Femur (tissue), 1 donor: ENCODE measurements at places on chromosomes 13 and 19.

- no peak for DNase-seq
Observed at GRCh38 chr13:70380809-70381208, 272.6 kb upstream of the KLHL1 start.

GRCh38 chr13:109737046-109737573, 49.3 kb downstream of the IRS2 start:
- no peak for DNase-seq

GRCh38 chr13:43483930-43484329, 302.8 kb downstream of the ENOX1 start:
- DNase-seq: no peak

DNA sequence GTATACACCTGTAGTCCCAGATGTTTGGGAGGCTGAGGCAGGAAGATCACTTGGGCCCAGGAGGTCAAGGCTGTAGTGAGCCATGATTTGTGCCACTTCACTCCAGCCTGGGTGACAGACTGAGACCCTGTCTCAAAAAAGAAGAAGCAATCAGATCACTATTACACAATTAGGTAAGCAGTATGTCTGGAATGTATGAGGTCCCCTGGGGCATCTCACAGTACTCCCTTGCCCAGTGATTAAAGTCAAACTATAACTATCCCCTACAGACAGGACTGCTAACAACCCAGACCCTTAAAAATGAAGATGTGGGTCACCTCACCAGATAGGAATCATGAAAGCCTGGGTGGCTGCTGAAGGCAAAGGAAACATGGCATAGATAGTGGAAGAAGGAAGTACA, 9.4 kb upstream of the PAN3 start:
- no peak for DNase-seq

GRCh38 chr19:49691243-49692146, 579 bp downstream of the CPT1C start:
- DNase-seq: peak; percentile 81

GRCh38 chr13:44111701-44112100, 232.0 kb downstream of the LACC1 start:
- DNase-seq: no peak

DNA sequence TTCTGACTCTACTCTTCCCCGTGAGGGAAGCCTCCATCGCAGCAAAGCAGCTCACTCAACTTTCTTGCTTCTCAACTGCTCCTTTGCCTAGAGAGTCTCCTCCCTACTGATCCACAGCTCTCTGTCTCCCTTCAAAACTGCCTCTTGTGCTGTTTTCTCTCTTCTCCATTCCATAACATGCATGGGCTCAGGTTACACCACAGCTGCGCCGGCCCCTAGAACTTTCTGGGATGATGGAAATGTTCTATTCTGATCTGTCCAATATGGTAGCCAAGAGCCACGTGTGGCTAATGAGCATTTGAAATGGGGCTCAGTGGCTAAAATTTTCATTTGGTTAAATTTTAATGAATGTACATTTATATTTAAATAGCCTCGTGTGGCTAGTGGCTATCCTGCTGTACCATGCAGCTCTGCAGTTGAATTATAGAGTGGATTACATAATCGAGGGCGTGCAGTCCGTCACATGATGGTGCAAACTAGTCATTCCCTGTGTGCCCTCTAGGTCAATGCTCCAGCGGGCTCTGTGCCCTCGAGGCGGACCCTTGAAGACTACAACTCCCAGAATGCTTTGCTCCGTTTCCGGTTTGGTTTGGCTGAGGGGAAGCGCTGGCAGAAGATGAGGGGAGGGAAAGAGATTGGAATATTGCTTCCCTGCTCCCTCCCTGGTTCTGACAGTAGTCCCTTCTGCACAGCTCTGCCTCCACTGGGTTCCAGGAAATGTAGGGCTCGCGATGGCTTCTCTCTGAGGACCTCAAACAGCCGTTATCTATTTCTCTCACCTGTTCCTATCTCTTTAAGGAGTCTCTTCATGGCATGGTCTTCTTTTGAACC, 109.8 kb downstream of the CACNA1A start:
- peak; percentile 18 for DNase-seq

DNA sequence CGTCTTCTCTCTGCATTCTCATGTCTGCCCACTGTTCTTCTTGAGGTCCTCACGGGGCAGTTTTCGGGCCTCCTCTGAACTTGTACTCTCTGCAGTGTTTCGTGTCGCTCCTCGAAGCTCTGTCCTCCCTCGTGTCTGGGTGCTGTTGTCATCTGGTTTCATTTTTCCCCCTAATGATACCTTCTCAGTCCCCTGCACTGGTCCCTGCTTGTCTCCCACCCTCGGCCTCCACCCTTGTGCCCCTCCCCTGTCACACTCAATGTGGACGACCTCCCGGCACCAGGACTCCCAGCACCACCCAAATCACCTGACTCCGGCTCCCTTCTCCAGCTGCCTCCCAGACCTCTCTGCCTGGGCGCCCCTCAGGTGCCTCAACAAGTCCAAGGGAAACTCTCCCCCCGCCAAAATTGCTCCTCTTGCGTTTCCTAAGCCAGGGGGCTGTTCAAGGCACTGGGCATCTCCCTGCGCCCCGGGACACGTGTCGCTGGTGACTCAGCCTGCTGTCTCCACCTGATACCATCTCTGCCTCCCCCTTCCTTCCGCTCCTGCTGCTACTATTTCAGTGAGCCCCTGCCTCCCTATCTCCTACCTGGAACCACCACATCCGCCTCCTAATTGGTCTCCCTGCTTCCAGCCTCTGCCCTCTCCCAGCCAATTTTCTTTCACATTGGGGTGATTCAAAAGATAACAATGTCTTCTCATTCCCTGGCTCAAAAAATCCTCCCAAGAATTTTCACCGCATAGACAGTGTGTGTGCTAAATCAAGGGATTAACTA, 49.5 kb downstream of the RFX2 start:
- peak; percentile 26 for DNase-seq

DNA sequence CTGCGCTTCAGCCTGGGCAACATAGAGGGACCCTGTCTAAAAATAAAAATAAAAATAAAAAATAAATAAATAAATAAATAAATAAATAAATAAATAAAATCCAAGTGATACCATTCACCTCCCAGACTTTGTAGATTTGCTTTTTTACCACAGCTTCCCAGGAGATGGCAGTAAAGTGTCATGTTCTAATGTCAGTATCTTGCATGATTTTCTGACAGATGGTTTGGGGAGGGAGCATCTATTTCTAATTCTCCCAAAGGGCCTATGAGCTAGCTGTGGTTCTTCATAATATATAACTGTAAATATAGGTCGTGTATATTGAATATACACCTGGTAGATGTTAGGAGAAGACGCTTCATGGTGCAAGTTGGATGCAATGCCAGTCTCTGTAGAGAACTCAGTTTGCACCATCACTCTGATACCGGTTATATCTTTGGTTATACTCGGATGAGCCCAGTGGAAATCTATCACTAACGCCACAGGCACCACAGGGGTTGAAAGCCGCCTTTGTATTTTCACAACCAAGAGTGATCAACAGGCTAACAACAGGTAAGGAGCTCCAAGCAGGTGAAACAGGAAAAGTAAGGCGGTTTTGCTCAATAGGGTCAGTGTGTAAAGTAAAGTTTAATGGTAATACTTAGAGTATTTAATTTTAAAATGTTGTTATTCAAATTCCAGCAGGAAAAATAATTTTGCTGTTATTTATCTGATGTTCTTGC, 13.9 kb downstream of the APLP1 start:
- DNase-seq: no peak

DNA sequence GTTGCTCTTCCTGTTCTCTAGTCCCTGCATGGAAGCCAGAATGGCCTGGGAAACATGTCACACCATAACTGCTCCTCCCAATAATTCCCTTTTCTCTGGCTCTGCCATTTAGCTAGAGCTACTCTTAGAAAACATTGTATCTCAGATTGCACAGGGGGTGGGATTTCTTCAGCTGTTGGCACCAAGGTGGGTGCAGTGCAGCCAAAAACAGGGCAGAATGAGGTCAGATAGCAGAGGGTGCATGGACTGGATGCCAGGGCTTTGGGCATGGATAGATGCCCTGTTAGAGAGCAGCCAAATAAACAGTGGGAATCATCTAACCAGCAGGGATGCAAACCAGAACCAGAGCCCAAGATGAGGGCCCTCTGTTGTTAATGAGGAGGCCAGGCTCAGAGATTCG, 4.9 kb upstream of the AMER2 start:
- DNase-seq: no peak

GRCh38 chr19:34225659-34226015, 28.7 kb upstream of the GARRE1 start:
- DNase-seq: no peak

DNA sequence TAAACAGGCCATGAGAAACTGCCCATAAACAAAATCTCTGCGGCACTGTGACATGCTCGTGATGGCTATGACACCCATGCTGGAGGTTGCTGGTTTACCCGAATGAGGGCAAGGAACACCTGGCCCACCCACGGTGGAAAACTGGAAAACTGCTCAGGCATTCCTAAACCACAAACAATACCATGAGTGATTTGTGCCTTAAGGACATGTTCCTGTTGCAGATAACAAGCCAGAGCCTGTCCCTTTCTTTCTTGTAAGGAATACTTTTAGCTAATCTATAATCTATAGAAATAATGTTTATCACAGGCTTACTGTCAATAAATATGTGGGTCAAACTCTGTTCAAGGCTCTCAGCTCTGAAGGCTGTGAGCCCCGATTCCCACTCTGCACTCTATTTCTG, 12.1 kb downstream of the ZNF561 start:
- no peak for DNase-seq

GRCh38 chr13:24392972-24393371, 83.6 kb downstream of the C1QTNF9 start:
- DNase-seq: no peak

- no peak for DNase-seq
Observed at GRCh38 chr13:78719367-78719766, 60.4 kb upstream of the OBI1 start.

- no peak for DNase-seq
Observed at GRCh38 chr19:30564551-30565011, 192.4 kb downstream of the ZNF536 start.

- no peak for DNase-seq
Observed at GRCh38 chr19:1787116-1787515, 25.0 kb downstream of the ATP8B3 start.

GRCh38 chr13:24097064-24097463, 63.5 kb upstream of the SPATA13 start:
- DNase-seq: no peak

DNA sequence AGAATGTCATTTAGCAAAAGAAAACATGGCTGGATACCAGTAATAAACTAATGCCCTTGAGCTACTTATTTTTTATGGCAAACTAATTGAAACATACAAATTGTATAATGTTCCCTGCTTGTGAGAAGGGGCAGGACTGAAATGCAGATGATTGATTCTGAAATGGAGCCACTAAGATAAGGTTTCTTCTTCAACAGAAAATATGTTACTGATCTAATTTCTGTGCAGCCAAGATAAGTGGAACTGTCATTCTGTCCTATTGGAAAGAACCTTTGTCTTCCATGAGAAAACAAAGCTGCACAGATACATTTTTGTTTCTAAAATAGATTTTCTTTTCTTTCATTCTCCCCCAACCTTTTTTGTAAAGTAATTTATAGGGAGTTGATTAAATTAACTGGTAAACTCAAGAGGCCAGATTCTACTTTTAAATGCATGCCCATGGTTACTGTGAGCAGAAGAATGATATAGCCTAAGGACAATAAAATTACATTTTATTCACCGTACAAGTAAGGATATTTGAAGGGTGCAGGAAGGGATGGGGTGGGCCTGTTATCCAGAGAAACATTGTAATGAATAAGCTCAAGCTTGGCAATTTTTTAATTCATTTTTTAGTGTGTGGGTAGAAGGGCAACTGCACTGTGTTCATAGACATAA, 39.9 kb downstream of the STARD13 start:
- no peak for DNase-seq

DNA sequence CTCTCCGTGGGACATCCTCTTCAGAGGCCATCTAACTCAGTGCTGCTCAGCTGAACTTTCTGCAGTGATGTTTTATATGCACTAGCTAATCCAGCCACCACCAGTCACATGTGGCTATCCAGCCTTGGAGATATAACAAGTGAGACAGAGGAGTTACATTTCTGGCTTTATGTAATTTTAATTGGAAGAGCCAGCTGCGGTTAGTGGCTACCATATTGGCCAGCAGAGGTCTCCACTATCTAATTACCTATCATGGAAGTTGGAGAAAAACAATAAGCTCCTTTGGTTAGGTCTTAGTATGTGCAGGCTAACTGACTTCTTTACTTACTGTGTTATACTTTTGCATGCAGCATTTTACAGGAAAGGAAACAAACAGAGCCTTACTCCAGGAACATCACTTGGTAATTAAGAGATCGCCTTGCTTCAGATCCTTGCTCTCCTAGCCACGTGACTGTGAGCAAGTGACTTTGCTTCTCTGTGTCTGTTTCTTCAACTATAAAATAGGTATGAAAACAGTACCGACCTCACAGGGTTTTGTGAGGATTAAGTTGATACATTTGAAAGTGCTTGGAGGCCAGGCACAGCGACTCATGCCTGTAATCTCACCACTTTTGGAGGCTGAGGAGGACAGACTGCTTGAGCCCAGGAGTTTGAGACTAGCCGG, 1.6 kb upstream of the KLK10 start:
- no peak for DNase-seq

- peak; percentile 80 for DNase-seq
Observed at GRCh38 chr19:4474514-4475022, 2.5 kb downstream of the HDGFL2 start.
